ENCODE measurements at places on chromosomes 5 and 9.

GRCh38 chr5:891117-891836 lies 1.3 kb downstream of the BRD9 start:
- no peak for DNase-seq

DNA sequence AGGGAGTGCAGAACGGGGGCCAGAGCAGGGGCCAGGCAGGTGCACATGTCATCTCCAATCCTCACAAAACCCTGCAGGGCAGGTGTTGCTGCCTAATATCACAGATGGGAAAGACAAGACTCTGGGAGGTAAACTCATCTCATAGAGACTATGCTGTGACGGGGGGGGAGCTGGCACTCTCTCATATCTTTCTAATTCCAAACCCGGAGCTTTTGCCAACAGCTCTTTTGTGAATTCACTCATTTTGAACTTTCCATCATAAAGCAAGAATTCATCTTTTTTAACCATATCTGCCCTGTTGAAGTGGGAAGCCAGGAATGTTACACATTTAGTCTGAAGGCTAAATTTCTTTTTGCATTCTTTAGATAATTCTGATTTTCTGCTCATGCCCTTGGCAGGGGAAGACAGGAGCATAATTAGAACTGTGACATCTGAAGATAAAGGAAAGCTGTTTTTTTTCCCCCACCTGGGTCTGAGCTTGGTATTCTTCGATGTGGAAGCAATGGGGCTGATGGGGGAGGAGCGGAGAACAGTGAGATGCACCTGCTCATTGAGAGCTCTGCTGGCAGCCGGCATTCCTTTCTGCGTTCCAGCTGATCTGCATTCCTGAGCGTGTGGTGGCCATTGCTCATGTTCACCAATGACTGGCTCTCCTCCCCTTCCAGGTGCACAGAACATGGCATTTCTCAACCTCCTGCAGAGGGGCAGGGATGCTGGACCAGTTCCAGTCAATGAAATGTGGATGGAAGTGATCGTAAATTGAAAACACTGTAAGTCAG lies 159.2 kb downstream of the NSG2 start:
- DNase-seq, result no peak

GRCh38 chr5:100828071-100828897 lies 74.8 kb downstream of the ST8SIA4 start:
- no peak for DNase-seq

- DNase-seq, result no peak
Measured at GRCh38 chr9:98942906-98943681, 613 bp upstream of the COL15A1 start.

DNA sequence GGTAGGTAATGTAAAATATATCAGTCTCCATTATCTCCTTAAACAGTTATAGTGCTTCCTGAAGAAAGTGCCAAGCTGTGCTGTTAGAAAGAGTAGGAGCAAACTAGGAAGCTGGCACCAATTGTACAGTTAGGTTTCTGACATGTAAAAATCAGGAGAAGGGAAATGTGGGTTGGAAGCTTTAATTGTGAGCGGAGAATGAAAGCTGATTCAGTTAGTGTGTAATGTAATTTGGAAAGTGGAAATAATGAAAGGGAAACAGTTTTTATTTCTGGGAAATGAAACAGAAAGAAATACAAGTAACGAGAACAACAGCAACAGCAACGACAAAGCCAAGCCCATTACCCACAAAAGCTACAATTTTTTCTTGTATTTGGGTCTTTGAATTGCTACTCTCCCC lies 48.8 kb upstream of the JAK2 start:
- no peak for DNase-seq

All from activated naive CD4-positive, alpha-beta T cell (primary cell).